ENCODE measurements at places on chromosomes 12 and 14.

GRCh38 chr12:54716261-54716660 is 68.1 kb upstream of the DCD start:
- DNase-seq: no peak

DNA sequence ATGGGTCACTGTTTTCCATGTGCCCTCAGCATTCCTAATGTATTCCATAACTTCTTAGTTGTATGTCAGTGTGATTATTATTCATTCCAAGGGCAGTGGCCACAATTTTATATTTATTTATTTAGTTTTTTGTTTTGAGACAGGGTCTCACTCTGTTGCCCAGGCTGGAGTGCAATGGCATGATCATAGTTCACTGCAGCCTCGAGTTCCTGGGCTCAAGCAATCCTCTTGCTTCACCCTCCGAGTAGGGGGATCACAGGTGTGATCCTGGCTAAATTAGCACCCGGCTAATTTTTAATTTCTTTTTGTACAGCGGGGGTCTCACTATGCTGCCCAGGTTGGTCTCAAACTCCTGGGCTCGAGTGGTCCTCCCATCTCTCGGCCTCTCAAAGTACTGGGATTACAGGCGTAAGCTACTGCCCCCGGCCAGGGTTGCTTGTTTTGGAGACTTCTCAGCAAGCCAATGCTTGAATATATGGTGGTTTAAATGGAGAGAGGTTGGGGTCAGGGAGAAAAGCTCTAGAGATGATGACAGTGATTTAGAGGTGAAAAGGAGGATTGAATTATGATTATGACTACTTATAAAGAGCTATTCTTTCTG is 7.6 kb downstream of the GPRC5A start:
- no peak for DNase-seq

- DNase-seq: no peak
Observed at GRCh38 chr12:14071833-14072232, 90.4 kb upstream of the GRIN2B start.

DNA sequence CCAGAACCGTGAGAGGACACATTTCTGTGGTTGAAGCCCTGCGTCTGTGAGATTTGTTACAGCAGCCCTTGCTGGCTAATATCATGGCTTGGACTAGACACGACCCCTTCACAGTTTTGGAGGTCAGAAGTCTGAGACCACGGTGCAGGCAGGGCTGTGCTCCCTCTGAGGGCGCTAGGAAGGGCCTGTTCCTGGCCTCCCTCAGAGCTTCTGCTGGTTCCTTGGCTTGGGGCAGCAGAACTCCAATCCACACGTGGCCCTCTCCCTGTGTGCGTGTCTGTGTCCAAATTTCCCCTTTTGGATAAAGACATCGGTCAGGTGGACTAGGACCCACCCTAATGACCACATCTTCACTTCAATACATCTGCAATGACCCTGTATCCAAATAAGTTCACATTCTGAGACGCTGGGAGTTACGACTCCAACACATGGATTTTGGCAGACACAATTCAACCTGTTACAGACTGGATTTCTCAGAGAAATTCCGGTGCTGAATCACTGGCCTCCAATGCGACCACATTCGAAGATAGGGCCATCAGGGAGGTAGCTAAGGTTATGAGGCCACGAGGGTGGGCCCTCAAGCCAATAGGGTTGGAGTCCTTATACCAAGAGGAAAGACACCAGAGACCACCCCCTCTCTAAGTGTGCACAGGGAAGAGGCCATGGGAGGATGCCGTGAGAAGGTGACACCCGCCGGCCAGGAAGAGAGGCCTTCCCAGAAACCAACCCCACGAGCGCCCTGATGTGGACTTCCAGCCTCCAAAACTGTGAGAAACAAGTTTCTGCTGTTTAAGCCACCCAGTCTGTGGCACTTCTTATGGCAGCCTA is 43.6 kb upstream of the PPP2R5C start:
- DNase-seq: no peak

DNA sequence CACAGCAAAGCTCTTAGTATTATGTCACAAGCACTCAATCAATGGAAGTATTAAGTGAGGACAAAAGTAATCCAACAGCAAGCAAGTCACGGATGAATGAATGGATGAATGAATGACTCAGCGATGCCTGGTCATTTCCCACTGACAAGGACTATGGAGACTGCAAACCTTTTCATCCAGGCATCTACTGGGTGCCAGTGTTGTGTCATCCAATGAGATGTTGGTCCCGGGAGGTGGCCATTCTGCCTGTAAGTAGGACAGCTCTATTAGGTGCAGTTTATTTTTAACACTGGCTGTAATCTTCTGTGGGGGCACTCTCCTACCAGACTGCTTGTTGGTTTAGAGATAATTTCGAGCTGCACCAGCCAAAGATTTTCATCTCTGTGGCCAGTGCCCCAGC is 39.4 kb downstream of the STAB2 start:
- DNase-seq: no peak

GRCh38 chr12:56805355-56805754 is 42.2 kb downstream of the HSD17B6 start:
- DNase-seq: no peak

DNA sequence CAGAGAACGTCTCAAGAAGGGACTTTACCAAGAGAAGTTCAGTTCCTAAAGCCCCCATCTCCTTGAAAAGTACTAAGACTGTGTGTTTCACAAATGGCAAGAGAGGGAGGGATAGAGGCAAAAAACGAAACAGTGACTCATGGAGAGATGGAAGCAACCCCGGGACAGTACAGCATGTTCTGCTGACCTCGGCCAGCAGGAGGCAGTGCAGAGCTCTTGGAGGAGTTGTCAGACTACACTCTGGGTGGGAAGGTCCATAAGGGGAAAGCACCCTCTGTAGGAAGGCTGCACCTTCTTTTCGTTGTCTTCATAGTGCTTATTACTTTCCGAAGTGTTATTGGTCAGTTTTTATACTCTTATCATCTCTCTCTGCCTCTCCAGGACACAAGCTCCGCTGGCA is 525.2 kb upstream of the CCDC196 start:
- peak; percentile 75 for DNase-seq

- DNase-seq: no peak
Observed at GRCh38 chr12:12266389-12266872, 413 bp downstream of the LRP6 start.

DNA sequence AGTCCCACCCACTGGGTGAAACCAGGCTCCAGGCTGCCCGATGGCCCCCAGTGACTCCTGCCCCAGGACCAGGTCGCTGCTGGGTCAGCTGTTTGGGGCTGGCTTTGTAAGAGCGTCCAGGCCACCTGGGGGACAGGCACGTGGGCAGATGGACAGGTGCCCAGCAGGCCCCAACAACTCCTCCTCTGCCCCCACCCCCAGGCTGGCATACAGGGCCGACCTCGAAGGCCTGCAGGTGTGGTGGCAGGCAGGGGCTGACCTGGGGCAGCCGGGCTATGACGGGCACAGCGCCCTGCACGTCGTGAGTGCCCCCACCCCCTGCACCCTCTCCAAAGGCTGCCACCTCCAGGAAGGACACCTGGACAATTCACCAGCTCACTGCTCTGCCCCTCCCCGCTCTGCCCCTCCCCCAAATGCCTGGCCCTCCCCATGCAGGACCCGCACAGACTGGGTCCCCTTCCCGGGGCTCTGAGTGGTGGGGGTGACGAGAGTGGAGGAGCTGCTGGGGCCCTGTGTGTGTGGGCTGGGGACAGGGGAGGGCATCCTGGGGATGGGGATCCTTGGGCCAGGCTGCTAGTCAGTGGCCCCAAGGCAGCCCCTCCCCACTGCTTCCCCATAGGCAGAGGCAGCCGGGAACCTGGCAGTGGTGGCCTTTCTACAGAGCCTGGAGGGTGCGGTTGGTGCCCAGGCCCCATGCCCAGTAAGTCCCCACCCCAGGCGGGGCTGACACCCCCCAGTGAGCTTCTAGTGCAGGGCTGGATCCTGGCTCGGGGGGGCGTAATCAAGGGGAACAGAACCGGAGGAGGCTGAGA is 26.0 kb downstream of the ASPG start:
- DNase-seq: no peak

- DNase-seq: no peak
Observed at GRCh38 chr14:42994051-42994736, 1387.5 kb downstream of the LRFN5 start.

DNA sequence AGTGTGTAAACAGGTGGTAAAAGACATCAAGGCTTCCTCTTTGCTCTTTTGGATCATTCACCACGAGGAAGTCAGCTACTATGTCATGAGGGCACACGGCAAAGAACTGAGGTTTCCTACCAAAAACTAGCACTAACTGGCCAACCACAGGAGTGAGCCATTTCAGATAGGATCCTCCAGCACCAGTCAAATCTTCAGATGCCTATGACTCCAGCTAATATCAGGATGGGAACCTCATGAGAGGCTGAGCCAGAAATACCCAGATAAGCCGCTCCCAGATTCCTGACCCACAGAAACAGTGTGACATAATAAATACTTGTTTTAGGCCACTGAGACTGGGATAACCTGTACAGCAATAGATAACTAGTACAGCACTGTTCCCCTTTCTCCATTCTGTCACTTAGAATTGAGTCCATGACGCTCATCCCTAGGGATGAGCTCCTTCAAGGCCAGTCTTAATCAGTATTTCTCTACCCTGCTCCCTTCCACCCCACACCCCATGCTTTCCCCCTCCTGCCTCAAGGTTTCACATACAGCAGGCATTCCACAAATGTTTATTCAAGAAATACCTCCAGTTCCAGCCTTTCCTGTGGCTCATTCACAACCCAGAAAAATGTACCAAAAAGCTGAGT is 68.4 kb downstream of the PPM1H start:
- DNase-seq: no peak

DNA sequence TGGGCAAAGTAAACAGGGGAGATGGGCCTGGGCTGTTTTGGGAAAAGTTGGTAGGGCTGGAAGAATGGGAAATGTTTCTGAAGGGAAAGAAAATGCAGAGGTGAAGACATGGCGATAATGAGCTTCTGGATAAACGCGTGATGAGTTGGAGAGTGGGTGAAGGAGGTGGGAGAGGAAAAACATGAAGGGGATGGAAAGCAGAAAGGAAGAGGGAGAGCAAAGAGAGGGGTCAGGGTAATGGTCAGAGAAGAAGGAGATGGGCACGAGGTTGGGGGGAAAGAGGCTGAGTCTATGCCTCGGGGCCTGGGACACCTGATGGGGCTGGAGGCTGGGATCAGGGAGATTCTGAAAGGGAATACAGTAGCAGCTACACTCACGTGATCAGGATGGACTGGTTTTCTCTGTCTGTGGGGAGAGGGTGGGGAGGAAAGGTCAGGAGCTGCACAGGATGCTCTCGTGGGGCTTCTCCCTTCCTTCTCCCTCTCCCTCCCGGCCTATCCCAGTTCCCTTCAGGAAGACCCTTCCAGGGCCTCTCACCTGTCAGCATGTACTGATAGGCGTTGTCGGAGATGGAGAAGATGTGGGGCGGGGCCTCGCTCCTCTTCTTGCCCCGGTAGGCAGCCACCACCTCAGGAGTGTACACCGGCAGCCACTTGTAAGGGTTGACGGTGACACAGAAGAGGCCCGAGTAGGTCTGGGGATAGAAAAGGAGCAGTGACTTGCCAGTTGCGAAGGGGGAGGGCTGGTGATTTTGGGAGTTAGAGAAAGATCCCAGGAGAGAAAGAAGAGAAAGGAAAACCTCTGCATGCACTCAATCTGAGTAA is 3.1 kb downstream of the MYH7 start:
- no peak for DNase-seq

DNA sequence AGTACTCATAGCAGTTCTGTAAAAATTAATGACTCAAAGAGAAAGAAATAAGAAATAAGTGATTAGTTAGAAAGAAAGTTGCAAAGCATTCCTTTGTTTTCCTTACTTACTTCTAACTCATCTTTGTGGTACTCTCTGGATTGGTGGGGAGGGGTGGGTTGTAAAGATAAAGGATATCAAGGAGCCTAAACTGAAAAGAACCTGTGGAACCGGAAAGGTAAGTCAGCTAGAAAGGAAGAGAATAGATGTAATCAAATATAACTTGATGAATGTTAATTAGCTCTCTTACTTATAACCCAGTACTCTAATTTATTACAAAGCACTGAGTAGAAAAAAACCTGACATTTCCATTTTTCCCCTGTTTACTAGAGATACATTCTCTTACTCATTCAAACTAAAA is 37.5 kb upstream of the KRR1 start:
- DNase-seq: no peak

GRCh38 chr12:107196681-107197080 is 103.3 kb upstream of the CRY1 start:
- DNase-seq: no peak

DNA sequence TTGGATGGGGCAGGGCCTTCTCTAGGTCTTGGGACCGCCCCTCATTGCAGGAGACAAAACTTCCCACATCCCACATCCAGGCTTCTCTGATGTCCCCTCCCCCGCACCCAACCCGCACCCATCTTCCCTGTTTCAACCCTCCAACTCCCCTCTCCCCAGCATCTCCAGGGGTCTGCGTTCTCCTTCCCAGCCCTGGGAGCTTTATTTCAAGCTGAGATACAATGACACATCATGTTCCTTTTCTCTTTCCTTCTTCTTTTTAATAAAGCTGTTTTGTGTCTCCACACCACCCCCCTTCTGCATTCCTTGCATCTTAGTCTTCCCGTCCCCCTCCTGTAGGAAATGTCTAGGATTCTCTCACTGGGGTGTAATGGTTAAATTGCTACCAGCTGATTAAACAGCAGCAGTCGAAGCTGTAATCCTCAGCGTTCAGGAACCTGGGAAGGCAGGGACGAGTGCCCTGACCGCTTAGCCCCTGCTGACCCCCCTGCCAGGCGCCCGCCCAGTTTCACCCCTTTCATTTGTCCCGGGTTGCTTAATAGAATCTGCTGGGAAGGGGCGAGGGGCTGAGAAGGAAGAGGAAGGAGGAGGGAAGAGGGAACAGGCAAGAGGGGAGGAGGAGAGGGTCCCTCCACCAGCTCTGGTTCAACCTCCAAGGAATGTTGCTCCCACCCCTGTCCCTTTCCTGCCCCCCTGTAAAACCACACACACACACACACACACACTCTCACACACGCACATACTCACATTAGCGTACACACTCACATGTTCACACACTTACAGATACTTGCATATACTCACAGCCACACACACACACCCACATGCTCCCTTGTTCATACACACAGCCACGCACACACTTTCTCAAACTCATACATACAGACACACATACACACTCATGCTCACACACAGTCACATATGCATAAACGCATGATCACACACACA is 104.5 kb upstream of the MED13L start:
- no peak for DNase-seq

DNA sequence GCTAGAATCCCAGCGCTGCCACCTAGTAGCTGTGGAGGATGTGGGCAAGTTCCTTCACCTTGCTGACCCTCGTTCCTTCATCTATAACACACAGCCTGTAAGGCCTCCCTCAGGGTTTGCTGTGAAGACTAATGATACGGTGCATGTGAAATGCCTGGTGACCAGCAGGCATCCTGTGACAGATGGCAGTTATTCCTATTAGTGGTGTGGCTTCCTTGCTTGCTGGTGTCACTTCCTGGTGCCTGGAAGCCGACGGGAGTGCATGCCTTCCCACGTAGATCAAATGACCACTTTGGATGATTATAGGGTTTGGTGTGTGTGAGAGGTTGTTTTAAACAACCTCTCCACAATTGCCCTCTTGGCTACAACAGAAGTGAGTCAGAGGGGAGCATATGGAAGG is 894.9 kb downstream of the VRK1 start:
- DNase-seq: no peak
